Glutamatergic neuron (in vitro differentiated cells): ENCODE measurements at places on chromosomes 11 and 22.

DNA sequence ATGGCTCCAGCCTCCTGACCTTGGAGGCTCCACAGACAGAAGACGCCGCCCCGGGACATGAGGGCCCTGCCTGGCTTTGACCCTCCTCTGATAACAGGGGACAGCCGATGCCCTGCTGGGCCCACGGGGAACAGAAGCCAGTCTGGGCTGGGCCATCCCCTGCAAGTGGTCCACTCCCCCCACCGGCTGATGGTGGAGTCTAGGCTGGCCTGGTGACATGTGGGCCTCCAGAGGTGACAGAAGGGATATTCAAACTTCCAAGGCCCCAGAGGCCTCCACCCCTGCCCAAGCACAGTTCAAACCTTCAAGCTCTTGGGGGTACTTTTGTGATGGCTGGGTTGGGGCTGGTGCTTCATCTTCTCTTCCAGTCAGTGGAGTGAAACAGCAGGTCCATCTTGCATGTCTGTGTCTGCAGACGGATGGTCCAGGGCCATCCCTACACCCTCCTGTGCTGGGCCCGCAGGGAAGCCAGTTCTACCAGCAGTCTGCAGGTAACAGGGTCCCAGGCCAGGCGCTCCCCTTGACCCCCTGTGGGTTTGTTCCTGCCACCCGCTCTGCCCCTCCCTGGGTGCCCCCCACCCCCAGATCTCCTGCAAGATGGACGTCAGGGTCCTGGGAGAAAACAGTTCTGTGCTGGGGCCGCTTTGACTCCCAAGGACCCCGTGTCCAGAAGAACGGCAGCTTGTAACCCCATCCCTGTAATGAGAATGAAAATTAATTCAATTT, 929.9 kb downstream of the BRD1 start:
- no peak for DNase-seq

- DNase-seq: no peak
Observed at GRCh38 chr22:39306456-39307361, 12.7 kb downstream of the RPL3 start.

DNA sequence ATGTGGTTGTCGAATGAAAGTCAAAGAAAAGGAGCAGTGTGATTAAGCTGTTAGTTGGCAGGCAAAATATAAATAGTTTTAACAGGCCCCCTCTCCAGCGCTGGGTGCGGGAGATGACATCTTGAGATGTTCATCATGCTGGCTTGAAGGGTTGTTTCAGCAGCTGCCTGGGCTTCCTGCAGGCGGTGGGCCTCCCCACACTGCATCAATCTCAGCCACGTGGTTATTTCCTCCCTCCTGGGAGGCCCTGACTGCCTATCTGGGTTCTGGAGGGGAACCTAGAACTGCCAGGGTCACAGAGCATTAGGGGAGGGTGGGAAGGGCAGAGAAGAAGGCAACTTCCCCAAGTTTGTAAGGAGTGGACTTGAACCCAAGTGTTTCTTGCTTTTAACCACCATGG, 173.3 kb upstream of the SYT13 start:
- no peak for DNase-seq

DNA sequence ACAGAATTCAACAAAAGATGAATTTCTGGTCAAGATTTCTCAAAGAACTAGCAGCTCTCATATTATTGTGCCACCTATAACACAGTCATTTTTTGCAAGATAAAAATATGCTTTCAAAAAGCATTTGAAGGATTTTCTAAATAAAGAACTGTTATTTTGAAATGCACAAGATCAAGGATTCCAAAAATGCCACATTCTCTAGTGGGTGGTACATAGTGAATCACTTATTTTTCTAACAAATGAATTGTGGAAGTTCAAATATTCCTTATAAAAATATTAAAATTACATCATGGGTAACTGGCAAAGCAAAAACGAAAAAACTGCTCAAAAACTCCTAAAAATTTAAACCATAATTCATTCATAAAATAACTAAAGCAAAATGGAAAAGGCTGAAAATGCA, 2.1 kb downstream of the RNF141 start:
- DNase-seq: no peak

DNA sequence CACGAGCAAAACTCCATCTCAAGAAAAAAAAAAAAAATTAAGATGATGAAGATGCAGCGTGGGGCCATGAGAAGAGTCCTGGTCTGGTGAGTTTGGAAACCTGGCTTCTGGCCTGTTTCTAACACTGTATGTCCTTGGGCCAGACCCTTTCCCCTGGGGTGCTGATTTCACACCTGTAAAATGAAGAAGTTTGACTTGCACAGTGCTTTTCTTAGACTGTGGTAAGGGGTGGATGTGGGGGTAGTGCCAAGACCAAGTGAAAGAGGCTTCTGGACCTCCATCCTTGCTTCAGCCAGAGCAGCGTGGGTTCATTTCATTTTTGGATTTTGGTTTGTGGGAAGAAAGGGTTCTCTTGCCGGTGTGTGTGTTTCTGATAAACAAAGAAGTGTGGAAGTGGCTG, 42.1 kb downstream of the PTPRJ start:
- DNase-seq: no peak

GRCh38 chr22:48984639-48985038, 843.0 kb downstream of the BRD1 start:
- no peak for DNase-seq
